Inflammatory macrophage treated with lipopolysaccharide for 4 hours (primary cell): ENCODE measurements at places on chromosomes 5 and 9.

DNA sequence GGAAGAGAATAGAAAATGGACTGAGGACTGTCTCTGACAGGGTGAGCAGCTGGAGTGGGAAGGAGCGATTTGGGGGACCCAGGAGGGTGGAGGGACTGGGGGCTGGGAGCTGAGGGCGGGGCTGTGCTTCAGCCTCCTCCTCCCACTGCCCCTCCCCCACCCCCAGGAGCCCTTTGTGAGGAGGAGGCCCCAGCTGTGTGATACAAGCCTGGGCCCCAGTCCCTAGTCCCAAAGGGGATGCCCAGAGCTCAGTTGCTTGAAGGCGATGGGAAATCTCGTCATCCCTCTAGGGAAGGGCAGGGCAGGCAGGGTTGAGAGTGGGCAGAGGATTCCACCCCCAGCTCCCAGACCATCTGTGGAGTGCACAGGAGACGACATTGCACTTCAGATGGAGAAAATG is at the start of gene SPATA31E1:
SPATA31E1 (plus strand) TSS at position 251 of the 400 bp plus-strand sequence; CDS start at position 266, 15 bp downstream.
- DNase-seq = no peak

DNA sequence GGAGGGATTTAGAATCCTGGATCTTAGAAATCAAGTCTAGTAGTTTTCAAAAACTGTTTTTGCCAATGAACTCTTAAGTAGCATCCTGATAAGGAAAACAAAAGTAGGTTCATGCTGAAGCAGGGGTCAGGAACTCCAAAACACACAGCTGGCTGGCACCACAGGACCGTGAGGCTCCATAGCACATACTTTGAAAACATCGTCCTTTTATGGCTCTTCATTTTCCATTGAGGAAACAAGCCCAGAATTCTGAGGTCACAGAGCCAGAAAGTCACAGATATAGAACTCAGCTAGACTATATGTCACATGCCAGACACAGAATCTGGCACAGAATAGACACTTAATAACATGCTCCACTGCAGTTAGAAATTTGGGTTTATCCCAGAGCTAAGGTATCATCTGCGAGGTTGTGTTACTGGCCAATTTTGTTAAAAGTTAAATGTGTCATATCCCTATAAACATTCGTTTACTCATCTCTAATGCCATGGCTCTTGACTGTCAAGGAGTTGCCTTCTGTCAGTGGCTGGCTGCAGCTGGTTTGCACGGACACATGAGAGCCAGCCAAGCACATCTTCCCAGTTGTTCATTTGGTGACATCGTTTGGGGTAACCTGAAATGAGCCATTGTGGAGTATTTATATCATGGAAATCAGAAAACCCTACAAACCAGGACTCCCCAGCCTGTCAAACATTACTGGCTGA is 58.8 kb downstream of the FAM78A start:
- DNase-seq = no peak

- no peak for DNase-seq
These were observed 11.7 kb downstream of the PRUNE2 start for GRCh38 chr9:76894198-76894597.

GRCh38 chr5:22926574-22926973 is 73.4 kb upstream of the CDH12 start:
- DNase-seq = no peak

GRCh38 chr9:91578911-91579310 is 155.3 kb upstream of the NFIL3 start:
- DNase-seq = no peak

- no peak for DNase-seq
These were observed 214.3 kb downstream of the ARHGAP26 start for GRCh38 chr5:142984525-142984924.

DNA sequence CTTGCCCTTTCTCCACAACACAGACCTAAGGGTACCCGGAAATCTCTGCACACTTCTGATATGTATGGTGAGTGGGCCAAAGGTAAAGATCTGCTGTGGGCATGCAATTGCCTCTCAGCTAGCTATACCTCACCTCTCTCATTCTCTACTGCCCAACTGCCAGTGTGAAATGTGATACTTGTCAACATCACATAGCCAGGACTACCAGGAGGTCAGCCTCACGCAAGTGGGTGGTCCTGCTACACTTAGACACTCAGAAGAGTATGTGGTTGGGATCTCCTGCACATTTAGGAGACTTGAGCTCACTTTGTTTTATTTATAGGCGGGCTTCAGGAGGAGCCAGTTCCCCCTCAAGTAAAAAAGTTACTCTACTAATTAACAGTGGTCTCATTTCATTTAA is 88.0 kb upstream of the MAN2A1 start:
- DNase-seq = no peak

- no peak for DNase-seq
These were observed 883.5 kb upstream of the EDIL3 start for GRCh38 chr5:85268194-85268593.

GRCh38 chr9:106916466-106917235 is 53.7 kb downstream of the ZNF462 start:
- no peak for DNase-seq

GRCh38 chr9:98848450-98849149 is 41.1 kb downstream of the GALNT12 start:
- peak; percentile 84 for DNase-seq

- no peak for DNase-seq
These were observed 224.1 kb upstream of the DAB2 start for GRCh38 chr5:39648848-39649227.
